ENCODE measurements at places on chromosomes 7 and 10. TPM values are rescaled to one million over a fixed set of nuclear protein-coding genes. Genes with fewer than 3 reads are reported as not detected.

GRCh38 chr7:73442903-73443500 is 9.4 kb downstream of the FZD9 start:
- no peak for DNase-seq

GRCh38 chr10:15426558-15426957 is 55.5 kb upstream of the FAM171A1 start:
- no peak for DNase-seq

Gene ACTL6B
- not detected for total RNA-seq

DNA sequence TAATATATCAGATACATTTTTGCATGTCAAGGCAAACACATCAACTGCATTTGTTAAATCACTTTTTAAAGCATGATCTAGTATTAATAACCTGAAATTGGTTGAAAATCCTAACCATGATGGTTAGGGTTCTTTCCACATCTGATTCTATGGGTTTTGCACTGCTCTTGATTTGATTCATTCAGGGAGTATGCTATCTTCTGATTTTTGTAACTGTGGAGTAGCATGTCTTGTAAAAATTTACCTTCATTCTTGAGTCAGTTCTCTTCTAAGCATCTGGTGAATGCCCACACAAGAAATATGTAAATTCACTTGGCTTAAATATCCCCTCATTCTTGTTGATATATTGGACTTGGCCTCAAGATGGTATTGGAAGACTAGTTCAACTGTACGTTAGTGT is 178.7 kb downstream of the KLF6 start:
- no peak for DNase-seq

GRCh38 chr10:94146746-94147145 is 153.0 kb downstream of the PLCE1 start:
- no peak for DNase-seq

Gene CCDC172
- total RNA-seq, result not detected

DNA sequence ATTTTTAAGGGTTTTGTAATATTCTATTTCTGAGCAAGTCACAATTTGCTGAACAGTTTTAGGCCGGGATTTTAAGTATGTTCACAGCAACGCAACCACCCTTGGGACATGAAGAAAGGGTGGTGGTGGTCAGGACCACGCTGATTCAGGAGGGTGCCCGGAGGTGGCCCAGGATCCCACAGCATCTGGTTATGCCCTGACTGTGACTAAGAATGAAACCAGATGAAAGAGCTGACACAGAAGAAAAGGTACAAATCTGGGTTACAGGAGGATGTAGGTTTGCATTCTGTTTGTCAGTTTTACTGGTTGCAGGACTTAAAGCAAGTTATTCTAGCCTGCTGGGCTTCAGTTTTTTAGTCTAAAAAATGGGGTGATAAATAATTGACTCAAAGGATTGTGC is 279.7 kb downstream of the CCSER2 start:
- DNase-seq, result no peak

Gene NUDT13
- total RNA-seq, result 1.1 TPM

DNA sequence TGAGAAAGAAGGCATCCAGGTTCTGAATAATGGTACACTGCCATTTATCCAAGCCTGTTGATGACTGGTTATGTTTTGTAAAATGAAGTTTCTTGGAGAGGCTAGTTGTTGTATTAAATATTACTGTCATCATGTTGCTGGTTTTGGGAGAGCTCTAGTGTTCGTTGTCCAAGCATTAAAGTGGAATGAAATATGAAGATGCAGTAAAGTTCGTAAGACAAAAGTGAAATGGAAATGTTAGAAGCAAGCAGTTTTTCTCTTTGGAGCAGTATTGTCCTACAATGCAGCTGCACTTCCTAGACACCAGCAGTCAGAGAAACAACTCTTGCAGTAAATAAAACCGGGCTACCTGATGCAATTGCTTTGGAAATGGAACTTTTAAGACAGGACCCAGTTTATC is 156.8 kb upstream of the FZD1 start:
- DNase-seq, result no peak

Gene CPEB3
- total RNA-seq, result 7.4 TPM

- DNase-seq, result no peak
Measured at GRCh38 chr10:23055424-23056185, 39.8 kb upstream of the MSRB2 start.

Gene TMEM168
- 32.8 TPM for total RNA-seq

DNA sequence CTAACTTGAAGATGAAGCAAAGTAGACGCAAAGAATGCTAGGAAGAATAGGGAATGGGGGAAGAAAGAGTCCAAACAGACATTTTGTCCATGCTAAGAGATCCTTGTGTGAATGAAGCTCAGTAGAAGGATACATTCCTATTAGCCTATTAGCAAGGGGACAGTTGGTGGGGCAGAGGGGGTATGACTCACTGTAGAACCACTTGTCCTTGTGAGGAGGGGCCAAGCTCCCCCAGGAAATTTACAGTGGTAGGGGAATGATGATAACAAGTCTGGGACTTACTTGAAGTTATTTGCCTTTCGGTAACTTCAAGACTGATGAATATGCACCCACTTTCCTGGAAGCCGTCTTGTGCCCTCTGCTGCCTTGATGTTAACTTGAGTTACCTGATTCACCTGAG is 17.2 kb upstream of the SYPL1 start:
- no peak for DNase-seq

Gene C7orf25
- 5.0 TPM for total RNA-seq
